ENCODE measurements at places on chromosomes 1 and 21. TPM values are rescaled to one million over a fixed set of nuclear protein-coding genes. Genes with fewer than 3 reads are reported as not detected.

IQGAP3 gene
- total RNA-seq, result 2.4 TPM

COL11A1 gene
- total RNA-seq, result 11.6 TPM

OR6K3 gene
- total RNA-seq, result not detected

AGBL4 gene
- 0.44 TPM for total RNA-seq

OR2T11 gene
- total RNA-seq, result not detected

CRNN gene
- not detected for total RNA-seq

ZBTB8OS gene
- 38.1 TPM for total RNA-seq

PRDM2 gene
- total RNA-seq, result 48.1 TPM

MRTO4 gene
- total RNA-seq, result 22.6 TPM

S100B gene
- 755 TPM for total RNA-seq

PCP4 gene
- total RNA-seq, result not detected

TMPRSS15 gene
- total RNA-seq, result not detected

GRCh38 chr1:28031173-28031572 lies 57.2 kb downstream of the EYA3 start:
- no peak overlapping the region for H3K4me3 ChIP-seq
- H3K36me3 ChIP-seq, result no peaks in the 10 kb centered on the region
- no peak overlapping the region for H3K27ac ChIP-seq
- H3K4me1 ChIP-seq, result no peaks in the 10 kb centered on the region

DNA sequence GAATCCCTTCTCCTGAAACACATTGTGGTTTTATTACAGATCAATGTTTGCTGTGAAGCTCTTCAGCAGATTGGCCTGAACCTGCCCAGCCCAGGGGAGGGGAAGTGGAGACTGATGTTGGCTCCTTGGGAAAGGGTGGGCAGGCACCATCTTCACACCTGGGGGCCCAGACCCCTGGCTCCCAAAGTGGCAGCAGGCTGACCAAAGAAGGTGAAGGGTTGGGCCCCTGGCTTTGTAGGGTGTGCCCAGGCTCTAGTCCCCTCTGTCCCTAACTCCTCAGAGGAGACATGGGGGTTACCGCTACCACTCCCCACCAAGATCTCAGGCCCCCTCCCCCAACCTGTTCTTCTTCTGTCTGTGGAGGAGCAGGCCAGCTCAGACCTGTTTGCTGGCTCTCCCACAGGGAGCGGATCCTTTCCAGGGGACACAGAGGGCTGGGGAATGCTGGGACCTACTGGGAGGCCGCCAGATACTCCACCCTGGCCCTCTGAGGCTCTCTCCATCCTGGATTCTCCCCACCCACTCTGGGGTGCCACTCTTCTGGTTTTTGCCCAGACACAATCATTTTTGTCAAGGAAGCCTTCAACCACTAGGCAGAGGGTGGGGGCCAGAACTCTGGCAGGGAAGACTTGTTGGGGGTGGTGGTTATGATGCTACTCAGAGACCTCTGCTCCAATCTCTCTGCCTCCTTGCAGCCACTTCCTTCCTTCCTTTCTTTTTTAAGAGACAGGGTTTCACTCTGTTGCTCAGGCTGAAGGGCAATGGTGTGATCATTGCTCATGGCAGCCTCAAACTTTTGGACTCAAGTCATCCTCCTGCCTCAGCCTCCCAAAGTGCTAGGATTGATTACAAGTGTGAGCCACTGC lies 5.0 kb upstream of the EFNA3 start:
- DNase-seq, result no peak
- H3K4me3 ChIP-seq, result no peak overlapping the region
- peaks cover 27% of the 10 kb centered on the region for H3K4me1 ChIP-seq

DNA sequence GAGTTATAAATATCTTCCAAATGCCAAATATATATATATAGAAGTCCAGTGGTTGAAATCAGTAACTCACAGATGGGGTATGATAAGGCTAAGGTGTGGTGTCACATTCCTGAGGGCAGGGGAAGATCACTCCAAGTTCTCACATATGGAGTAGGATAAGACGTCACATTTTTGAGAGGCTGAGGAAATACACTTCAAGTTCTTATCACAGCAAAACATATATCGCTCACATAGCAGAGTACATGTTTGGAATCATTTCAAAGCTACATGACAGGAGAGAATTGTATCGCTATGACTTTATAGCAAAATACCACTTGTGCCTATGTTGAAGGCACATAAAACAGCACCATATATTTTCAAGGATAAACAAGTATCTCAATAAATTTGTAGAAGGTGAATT lies 55.1 kb downstream of the RBM11 start:
- H3K27me3 ChIP-seq, result peaks cover 22% of the 10 kb centered on the region
- no peak overlapping the region for H3K27ac ChIP-seq
- H3K4me1 ChIP-seq, result no peaks in the 10 kb centered on the region
- no peak overlapping the region for H3K4me3 ChIP-seq
- no peak for DNase-seq

DNA sequence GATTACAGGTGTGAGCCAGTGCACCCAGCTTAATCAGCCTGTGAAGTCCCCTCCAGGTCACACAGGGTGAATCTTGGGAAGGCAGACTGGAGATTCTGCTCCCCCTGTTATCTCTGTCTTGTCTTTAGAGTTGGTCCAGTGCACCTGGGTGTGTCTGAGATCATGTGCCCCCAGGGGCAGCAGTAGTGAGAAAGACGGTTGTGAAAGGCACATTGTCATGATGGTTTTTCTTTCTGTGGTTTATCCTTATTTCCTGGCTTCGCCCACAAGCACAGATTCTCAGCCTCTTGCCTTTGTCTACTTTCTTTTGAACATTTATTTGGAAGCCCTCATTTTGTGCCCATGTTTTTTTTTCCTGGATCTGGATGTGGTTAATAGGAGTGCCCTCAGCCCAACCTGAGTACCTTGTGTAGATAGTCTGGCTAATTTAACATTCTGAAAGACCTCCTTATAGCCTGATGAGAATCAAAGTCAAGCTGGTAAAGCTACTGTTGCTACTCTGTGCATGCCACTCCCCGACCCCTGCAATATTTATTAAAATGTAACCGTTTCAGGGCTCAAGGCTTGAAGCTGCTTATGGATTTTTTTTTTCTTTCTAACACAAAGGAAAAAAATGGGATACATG lies 23.7 kb downstream of the UCK2 start:
- no peak for DNase-seq
- no peak overlapping the region for H3K4me3 ChIP-seq
- H3K4me1 ChIP-seq, result peaks cover 12% of the 10 kb centered on the region
- H3K27me3 ChIP-seq, result no peaks in the 10 kb centered on the region
- no peak overlapping the region for H3K27ac ChIP-seq

DNA sequence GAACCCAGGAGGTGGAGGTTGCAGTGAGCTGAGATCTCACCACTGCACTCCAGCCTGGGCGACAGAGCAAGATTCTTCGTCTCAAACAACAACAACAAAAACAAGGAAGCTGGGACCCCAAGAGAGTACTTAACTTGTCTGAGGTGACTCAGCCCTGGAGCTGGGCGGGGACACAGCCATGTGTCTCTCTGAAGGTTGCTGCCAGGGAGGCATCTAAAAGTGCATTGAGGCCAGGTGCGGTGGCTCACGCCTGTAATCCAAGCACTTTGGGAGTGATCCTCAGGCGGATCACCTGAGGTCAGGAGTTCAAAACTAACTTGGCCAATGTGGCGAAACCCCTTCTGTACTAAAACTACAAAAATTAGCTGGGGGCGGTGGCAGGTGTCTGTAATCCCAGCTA lies 7.7 kb downstream of the IFI6 start:
- H3K4me3 ChIP-seq, result no peak overlapping the region
- H3K27me3 ChIP-seq, result no peaks in the 10 kb centered on the region
- DNase-seq, result no peak
- H3K36me3 ChIP-seq, result no peaks in the 10 kb centered on the region
- no peaks in the 10 kb centered on the region for H3K4me1 ChIP-seq
- no peak overlapping the region for H3K27ac ChIP-seq

DNA sequence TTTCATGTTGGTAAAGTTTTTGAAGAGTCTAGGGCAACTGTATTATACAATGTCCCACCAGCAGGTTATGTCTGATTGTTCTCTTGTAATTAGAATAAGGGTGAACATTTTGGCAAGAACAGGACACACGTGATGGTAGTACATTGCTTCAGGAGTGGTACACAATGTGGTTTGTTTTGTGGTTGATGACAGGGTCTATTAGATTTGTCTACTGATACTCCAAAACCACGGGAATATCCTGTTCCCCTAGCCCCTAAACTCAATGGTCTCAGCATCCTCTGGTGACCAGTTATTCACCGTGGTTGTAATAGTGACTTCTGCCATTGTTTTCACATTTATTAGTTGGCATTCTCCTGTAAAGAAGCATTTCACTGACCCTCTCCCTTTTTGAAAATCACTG lies 22.1 kb upstream of the ACTA1 start:
- H3K27me3 ChIP-seq, result no peaks in the 10 kb centered on the region
- no peak overlapping the region for H3K27ac ChIP-seq
- no peak overlapping the region for H3K4me3 ChIP-seq
- peaks cover 86% of the 10 kb centered on the region for H3K36me3 ChIP-seq
- DNase-seq, result no peak
- no peaks in the 10 kb centered on the region for H3K4me1 ChIP-seq

DNA sequence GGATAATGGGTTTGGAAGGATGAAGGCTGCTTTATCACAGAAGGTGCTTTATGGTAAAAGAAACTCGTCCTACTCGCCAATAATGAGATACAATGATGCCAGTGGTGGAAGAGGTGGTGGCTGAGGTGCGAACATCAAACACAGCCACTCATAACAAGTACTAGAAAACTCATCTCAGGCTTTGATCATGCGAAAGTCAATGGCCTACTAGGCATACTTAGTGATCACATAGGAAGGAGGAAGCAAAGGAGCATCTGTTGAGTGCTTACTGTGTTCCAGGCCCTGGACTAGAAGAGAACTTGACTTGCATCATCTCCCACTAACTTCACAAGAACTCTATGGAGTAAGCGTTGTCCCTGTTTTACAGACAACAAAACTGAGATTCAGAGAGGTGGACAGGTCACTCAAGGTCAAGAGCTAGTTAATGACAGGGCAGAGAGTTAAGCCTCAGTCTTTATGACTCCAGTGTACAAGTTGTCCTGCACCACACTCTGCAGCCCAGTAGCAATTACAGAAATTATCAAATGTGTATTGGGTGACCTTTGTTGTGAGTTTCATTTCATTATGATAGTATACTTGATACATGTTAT lies 33.6 kb downstream of the RUNX1 start:
- no peaks in the 10 kb centered on the region for H3K27me3 ChIP-seq
- no peak overlapping the region for H3K4me3 ChIP-seq
- no peaks in the 10 kb centered on the region for H3K4me1 ChIP-seq
- no peak overlapping the region for H3K27ac ChIP-seq

DNA sequence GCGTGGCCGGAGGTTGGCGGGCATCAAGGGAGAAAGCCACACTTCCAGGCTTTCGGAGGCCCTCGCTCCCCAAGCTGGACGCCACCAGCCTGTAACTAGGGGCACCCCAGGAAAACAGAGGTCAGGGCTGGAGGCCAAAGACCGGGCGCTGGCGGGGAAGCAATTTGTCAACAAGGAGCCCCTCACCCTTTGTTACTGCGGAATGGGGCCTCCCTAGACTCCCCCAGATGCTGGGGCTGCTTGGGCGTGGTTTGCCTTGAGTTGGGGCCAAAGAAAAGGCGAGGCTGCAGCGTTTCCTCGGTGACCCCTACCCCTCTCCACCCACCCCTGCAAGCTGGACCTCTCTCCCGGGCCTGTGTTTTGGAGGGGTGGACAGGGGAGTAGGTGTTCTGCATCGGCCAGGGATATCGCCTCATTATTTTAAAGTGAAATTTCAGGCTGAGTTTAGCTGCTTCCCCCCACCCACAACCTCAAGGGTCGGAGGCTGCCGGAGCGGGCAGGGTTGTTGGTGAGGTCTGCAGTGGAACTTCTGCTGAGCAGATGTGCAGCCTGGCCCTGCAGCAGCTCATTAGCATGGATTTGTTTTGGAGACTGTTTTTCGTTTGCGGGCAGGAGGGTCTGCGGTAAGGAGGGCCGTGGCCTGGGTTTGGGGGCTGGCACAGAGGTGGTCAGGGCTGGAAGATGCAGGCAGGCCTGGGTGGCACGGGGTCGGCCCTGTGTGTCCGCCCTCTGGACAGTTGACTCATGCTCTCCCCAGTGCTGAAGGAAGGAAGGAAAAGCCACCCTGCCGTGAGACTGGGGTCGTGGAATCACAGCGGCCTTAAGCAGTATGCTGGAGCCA lies 1.5 kb downstream of the NBL1 start:
- H3K4me1 ChIP-seq, result peaks cover 34% of the 10 kb centered on the region
- no peaks in the 10 kb centered on the region for H3K36me3 ChIP-seq

GRCh38 chr1:7859406-7859805 lies 6.5 kb upstream of the UTS2 start:
- no peaks in the 10 kb centered on the region for H3K27me3 ChIP-seq
- no peak overlapping the region for H3K4me3 ChIP-seq
- H3K27ac ChIP-seq, result no peak overlapping the region
- H3K36me3 ChIP-seq, result no peaks in the 10 kb centered on the region

DNA sequence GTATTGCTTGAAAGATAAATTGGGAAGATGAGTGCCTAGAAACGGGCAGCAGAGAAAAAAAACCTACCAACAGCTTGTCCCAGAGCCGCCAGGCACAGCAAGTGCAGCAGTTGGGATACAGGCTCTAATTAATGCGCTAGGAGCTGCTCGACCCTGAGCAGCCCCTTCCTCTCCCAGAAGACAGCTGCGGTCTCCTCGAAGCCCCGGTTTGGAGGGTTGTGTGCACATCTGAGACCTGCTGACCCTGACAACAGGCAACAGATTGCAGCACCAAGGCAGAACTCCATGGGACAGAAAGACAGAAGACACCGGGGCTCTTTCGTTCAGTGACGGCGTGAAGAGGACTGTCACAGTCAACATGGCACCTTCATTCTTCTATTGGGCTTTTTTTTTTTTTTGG lies 101.4 kb downstream of the TSEN15 start:
- H3K36me3 ChIP-seq, result no peaks in the 10 kb centered on the region
- peaks cover 26% of the 10 kb centered on the region for H3K4me1 ChIP-seq
- peak overlapping the region; percentile 23 for H3K4me3 ChIP-seq

GRCh38 chr1:84299536-84300170 lies 1.9 kb upstream of the SAMD13 start:
- H3K27me3 ChIP-seq, result no peaks in the 10 kb centered on the region
- H3K4me3 ChIP-seq, result peak overlapping the region; percentile 85
- DNase-seq, result no peak
- H3K36me3 ChIP-seq, result no peaks in the 10 kb centered on the region

DNA sequence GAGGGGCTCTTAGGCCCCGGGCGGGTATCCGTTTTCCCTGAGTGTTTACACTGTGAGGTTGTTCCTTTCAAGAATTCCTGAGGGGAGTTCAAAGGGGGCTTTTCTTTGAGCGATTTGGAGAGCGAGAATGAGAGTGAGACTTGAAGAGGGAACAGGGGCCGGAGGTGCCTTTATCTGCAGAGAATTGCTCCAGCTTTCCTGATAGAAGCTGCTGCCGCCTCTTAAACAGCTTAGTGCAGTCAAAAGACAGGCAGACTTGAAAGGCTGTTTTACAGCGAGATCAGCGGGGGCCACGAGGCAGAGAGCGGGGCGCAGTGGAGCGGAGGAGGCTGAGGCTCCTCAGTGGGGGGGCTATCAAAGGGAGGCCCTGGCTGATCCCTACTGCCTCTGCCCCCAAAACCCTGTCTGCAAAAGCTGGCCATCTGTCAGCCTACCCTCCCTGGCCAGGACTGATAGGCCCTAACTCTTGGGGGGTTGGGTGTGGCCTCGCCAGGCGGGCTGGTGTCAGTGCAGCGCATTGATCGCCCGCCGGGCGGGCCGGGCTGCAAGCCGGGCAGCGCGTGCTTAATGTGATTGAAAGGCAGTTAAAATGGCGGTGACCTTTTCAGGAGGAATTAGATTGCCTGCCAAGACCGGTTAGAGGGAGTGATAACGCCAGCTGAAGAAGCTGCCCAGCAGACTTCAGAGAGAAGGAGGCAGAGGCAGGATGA lies 36.4 kb downstream of the TMEM53 start:
- H3K27me3 ChIP-seq, result no peaks in the 10 kb centered on the region
- H3K27ac ChIP-seq, result no peak overlapping the region
- DNase-seq, result no peak
- peaks cover 42% of the 10 kb centered on the region for H3K36me3 ChIP-seq
- H3K4me3 ChIP-seq, result no peak overlapping the region

All from tibial nerve (tissue), 4 donors.